ENCODE measurements at places on chromosomes 11 and 22.
A peak's percentile ranks its signal among the peaks of the same experiment; 100 is the strongest.

DNA sequence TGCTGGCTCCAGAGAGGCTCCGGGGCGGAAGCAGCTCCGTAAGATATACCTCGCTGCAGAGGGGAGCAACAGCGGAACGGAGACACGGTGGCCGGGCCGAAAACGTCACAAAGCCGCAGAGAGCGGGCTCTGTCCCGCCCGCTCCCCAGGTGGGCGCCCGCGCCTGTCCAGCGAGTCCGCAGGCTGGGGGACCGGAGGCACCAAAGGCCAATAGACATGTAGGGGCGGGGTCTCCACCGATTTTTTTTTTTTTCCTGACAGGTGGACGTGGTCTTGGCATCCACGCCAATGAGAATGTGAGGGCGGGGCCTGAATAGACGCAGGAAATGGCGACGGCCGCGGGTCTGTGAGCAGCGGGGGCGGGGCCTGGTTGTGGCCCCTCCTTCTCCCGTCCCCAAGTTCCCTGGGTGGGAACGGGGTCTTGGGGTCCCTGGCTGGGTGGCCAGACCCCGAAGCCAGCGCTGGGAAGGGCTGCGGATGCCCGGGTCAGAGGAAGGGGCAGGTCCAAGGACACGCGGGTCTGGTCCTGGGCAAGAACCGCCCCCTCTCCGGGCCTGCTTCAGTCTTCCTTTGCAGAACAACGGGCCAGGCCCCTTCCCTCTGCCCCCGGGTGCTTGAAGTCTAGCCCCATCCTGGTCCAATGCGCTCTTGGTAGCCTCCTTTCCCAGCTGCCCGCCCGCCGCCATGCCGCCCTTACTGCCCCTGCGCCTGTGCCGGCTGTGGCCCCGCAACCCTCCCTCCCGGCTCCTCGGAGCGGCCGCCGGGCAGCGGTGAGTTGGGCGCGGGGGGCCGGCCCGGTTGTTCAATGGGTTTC, at the start of gene DNAJC4:
Gene DNAJC4 (plus strand): TSS at position 378 of the 814 bp plus-strand sequence. CDS start 307 bp downstream, at position 685.
- peak; percentile 97 for DNase-seq

DNA sequence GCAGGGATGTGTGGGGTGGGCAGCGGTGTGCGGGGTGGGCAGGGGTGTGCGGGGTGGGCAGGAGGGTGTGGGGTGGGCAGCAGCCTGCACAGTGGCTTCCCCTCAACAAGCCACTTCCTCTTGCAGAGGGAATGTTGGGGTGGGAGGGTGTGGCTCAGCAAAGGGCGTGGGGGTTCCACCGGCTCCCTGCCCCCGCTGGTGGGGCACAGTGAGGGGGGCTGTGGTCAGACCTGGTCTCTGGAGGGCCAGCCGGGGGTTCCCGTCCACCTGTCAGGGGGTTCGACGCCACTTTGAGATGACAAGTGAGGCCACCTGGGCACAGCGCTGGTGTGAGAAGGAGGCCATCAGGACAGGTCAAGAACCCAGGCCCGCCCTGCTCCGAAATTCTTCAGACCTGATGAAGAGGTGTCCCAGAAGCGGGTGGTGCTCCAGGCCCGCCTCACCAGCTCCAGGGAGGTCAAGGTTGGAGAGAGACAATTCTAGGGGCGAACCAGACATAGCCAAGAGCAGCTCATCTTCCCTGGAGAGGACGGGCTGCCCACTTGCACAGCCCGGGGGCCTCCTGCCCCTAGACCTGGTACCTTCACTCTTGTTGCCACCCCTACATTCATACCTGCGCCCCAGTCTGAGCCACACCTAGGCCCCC, 1.3 kb downstream of the C11orf21 start:
- no peak for DNase-seq

DNA sequence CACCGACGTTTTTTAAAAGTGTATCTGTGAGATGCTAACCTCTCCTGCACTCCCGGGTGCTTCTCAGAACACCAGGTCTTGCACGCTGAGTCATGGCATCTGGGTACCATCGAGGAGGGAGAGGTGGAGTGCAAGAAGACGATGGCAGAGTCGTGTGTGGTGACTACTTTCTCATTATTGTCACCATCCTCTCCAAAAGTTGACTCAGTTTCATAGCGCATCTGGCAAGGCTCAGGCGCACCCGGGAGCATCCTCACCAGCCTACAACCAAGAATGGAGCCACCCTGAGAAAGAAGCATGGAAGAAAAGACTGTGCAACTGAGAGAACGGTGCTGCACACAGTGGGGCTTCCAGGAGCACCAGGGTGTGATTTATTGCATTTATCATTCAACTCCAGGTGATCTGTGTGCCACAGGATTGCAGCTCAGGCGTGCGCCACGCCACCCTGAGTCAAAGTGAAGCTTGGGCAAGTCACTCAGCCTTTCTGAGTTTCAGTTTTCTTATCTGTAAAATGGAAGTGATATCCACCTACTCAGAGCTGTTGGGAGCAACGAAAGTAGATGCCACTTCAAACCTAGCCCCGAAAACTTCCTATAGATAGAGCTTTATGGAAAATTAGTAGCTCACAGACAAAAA, 65.4 kb downstream of the LINC01488 start:
- DNase-seq: no peak

DNA sequence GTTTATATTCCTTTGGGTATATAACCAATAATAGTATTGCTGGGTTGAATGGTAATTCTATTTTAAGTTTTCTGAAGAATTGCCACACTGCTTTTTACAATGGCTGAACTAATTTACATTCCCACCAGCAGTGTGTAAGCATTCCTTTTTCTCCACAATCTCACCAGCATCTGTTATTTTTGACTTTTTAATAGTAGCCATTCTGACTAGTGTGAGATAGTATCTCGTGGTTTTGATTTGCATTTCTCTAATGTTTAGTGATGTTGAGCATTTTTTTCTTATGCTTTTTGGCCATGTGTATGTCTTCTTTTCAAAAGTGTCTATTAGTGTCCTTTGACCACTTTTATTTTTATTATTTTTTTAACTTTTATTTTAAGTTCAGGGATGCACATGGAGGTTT, 275.3 kb downstream of the METTL15 start:
- no peak for DNase-seq

- DNase-seq: no peak
These were observed 332 bp upstream of the HMGXB4 start for GRCh38 chr22:35257002-35257320.

- DNase-seq: no peak
These were observed 11.0 kb upstream of the AMOTL1 start for GRCh38 chr11:94757037-94757735.

GRCh38 chr11:14529951-14530350, 9.8 kb upstream of the PSMA1 start:
- no peak for DNase-seq

GRCh38 chr11:86670911-86671310, 1.5 kb downstream of the ME3 start:
- DNase-seq: peak; percentile 16

- DNase-seq: no peak
These were observed 10.8 kb upstream of the CALCB start for GRCh38 chr11:15062599-15062998.

- DNase-seq: no peak
These were observed 24.8 kb downstream of the ARVCF start for GRCh38 chr22:19991645-19992451.

- DNase-seq: no peak
These were observed 13.2 kb downstream of the TKFC start for GRCh38 chr11:61345954-61346843.

GRCh38 chr11:33652431-33652830, 48.2 kb downstream of the C11orf91 start:
- no peak for DNase-seq

DNA sequence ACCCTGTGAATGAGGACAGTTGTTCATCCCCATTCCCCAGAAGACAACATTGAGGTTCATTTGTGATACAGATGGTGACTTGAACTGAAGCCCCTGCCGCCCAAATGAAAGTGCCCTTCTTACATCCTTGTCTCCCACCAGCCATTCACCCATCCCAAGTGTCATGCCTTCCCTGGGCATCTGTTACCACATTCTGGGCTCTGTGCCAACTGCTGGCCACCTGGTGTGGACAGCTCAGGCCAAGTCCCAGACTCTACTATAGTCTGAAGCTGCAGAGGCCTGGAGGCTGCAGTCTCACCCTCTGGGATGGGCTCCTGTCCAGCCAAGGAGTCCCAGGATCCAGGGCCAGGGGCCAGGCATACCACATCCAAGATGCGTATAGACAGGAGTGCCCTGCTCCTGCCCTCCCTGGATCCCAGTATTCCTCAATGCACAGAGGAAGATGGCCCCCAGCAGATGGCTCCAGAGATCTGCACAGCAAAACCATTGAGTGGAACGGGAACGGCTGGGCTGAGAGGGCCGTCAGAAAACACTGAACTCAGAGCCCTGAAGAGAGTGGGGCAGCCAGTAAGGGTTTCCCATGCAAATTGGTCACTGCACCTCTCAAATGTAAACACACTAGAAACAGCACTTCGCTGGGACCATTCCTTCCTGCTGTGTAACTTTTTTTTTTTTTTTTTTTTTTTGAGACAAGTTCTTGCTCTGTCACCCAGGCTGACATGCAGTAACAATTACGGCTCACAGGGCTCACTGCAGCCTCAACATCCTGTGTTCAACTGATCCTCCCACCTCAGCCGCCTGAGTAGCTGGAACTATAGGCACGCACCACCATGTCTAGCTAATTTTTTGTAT, 22.8 kb downstream of the ARRB1 start:
- peak; percentile 85 for DNase-seq

DNA sequence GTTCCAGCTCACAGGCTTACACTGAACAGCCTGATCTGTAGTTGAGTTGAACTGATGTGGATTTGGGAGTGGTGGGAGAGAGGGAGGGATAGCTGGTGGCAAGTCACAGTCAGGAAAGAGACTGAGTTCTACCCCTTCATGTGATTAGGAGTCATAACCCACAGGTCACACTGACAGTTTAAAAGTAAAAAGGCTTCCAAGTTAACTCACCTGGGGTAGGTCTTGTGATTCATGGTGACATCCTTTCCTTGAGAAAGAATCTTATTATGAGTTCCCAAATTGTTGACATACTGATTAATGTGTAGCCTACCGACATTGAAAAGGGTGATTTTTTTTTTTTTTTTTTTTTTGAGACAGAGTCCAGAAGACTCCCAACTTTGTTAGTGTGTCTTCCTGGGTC, 5.4 kb downstream of the IZUMO1R start:
- DNase-seq: peak; percentile 40

GRCh38 chr11:20563866-20564265, 35.5 kb upstream of the SLC6A5 start:
- DNase-seq: peak; percentile 74

DNA sequence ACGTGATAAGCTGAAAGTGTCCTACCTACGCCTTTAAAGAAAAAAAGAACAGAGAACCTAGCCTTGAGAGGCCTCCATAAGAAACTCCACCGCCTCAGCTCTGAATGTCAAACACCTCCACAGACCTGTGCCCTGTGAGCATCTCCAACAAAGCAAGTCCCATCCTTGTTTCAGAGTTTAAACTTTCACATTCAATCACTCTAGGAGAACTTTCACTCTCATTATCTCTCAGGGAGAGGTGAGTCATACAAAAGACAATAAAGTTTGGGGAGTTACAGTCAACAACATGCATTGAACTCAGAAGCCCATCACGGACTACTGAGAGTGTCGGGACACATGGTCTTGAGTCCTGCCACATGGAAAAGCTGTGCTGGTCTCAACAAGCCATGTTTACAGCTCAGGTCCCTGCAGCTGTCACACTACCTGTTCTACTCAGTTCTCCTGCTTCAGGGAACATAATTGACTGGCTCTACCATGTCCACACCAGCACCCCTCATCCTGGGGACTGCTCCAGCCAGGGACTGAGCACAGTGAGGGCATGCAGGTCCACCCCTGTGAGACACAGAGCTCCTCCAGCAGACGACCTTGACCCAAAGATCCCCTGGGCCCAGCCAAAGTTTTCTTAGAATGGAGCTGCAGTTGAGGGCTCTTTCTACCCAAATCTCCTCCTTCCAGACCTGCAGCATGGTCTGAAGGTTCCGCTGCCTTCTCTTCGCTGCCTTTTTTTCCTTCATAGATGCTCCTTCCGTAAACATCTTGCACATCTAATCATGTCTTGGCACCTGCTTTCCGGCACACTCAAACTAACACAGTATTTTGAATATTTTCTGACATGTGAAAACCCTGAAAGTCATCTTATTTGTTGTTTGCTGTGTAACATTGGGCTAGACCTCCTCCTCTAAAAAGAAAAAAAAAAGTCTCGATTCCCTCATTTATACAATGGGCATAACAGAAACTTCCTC, 114.9 kb downstream of the ETS1 start:
- DNase-seq: no peak

GRCh38 chr22:38190581-38190980, 9.0 kb upstream of the PLA2G6 start:
- DNase-seq: no peak

- no peak for DNase-seq
These were observed 171.8 kb downstream of the IGLL1 start for GRCh38 chr22:23408321-23408720.

GRCh38 chr11:60338053-60338452, 11.0 kb downstream of the MS4A6E start:
- DNase-seq: no peak

DNA sequence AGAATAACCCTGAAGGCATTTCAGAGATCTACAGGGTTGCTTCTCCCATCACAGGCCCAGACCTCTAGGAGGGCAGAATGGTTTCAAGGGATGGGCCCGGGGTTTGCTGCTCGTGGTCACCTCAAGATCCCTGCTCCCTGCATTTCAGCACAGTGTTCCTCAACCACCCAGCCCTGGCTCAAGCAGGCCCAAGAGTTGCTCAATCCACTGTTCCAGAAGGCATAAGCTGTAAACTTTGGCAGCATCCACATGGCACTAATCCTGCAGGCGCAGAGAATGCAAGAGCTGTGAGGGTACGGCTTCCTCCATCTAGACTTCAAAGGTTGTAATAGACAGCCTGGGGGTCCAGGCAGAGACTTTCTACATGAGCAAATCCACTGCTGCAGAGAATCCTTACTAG, 225.0 kb upstream of the UBASH3B start:
- no peak for DNase-seq

GRCh38 chr11:114775875-114776621, 97.7 kb downstream of the NXPE2 start:
- peak; percentile 88 for DNase-seq

DNA sequence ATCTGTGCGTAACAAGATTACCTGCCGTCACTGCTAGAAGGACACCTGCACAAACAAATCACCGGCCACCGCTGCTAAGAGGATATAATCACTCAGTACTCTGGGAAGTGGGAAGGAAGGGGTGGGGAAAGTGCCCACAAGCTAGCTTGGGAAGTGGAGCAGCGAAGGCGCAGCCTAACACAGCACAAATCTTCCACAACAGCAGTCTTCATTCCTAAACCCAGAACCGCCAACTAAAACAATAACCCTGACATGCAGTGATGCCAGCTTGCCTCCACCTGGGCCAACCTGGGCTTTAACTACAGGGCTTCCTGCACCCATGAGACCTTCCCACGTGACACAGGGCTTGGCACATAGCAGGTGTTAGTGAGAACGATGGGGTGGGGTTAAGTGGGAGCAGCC, 5.1 kb downstream of the DGCR2 start:
- peak; percentile 86 for DNase-seq
